Stimulated activated CD4-positive, alpha-beta T cell treated with anti-CD3 and anti-CD28 coated beads, Interleukin-2, amount 100 ng/mL, for 4 hours (primary cell): ENCODE measurements at places on chromosomes 2 and 18.

DNA sequence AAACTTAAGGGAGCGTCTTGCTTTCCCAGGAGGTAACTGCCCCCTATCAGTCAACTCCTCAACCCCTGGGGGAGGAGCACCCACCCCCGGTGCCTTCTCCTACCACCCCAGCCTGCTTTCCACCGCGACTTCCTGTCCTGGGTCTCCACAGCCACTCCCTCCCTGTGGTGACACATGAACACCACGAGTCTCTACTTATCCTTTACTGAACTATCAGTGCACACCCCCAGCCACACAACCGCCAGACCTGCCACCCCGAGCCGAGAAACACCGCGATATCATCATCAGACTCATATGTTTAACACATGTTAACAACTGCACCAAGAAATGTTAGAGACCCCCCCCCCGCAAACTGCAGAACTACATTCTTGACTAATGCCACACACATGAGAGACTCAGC, 43.3 kb downstream of the LONRF2 start:
- no peak for DNase-seq

GRCh38 chr2:7278984-7279383, 361.8 kb downstream of the RNF144A start:
- DNase-seq = no peak

GRCh38 chr2:43333101-43333655, 106.8 kb upstream of the ZFP36L2 start:
- DNase-seq = no peak

- no peak for DNase-seq
Observed at GRCh38 chr2:235665661-235666212, 171.9 kb downstream of the AGAP1 start.

- no peak for DNase-seq
Observed at GRCh38 chr2:162256591-162256991, 13.3 kb upstream of the FAP start.

GRCh38 chr2:142750858-142751257, 126.6 kb upstream of the KYNU start:
- no peak for DNase-seq

DNA sequence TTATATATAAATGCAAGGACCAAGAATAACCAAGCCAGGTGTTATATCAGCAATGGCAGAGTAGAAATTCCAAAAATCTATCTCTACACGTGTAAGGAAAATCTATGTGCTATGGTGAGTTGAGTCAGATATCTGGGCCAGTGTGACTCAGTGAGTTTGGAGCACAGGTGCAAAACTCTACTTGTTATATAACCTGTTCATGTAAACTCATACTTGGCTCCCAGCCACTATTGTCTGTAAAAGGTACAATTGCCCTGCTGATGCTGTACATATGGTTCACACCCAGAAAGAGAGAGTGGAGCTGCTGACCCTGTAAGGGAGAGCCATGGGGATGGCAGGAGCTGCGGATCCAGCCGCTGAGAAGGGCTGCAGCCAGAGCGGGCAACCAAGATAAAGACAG, 112.0 kb downstream of the TRABD2A start:
- no peak for DNase-seq

GRCh38 chr2:236176417-236176816, 8.2 kb upstream of the GBX2 start:
- DNase-seq = no peak

- no peak for DNase-seq
Observed at GRCh38 chr2:43276266-43276941, 50.0 kb upstream of the ZFP36L2 start.

DNA sequence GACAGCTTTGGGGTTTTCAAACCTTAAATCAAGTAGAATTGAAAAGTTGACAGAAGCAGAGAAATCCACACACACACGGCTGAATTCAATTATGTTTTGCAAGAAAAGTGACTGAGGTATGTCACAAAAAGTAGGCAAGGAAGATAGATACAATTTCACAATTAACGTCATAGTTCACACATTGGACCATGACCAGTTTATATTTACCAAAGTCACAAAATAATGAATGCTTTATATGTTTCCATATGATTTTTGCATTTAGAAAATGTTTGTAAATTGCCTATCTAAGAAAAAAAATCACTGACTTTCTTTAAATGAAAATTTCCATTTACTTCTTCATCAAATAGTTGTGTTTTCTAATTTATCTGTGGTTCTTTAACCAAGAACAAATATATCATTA, 29.4 kb upstream of the ZNF516 start:
- no peak for DNase-seq

- no peak for DNase-seq
Observed at GRCh38 chr2:198517976-198518375, 713.6 kb downstream of the PLCL1 start.

GRCh38 chr2:151508519-151508918, 98.8 kb downstream of the RIF1 start:
- DNase-seq = no peak

GRCh38 chr2:42789751-42790150, 2.6 kb downstream of the HAAO start:
- DNase-seq = no peak

DNA sequence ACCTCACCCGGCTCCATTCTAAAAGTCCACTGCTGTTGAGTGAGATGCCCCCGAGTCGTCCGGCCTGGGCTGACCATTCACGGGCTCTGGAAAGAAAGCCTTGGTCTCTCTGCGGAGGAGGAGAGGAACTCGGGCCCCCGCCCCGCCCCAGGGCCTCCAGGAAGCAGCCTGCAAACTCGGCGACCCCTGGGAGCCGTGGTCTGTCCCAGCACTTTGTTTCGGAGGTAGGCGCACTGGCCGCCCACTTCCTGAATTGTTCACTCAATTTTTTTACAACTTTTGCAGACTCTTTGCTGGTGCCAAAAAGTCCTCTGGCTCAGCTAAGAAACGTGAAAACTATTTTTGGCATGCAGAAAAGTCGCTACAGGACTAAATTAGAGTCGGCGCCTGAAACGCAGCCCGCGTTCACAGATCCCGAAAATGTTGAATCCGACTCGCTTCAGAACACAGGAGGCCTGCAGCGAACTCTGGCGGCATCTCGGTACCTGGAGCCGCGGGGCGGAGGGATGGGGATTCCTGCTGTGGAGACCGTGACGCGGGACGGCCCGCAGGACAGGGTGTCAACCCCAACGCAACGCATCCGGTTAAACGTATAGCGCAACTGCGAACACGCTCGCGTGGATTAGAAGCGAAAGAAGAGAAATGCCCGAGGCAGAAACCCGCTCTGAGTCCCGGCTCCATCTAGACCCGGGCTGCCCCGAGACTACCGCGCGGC, 1.5 kb downstream of the PXDN start:
- DNase-seq = no peak

DNA sequence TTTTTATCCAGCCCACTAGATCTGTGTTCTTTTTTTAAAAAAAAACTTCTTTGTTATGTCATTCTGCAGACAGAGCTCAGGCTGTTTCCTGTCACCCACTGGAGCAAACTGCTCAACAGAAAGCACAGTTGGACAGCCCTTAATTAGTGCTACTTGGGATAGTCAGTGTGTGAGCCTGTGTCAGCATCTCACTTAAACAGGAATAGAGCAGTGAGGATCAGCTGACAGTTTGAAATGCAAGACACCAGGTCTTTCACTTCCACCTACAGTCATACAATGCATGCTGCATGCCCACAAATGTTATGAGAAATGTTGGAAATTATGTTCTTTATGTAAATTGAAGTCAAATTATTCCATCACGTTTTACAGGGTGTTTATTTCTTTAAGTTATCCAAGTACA, 174.9 kb downstream of the NR4A2 start:
- no peak for DNase-seq

DNA sequence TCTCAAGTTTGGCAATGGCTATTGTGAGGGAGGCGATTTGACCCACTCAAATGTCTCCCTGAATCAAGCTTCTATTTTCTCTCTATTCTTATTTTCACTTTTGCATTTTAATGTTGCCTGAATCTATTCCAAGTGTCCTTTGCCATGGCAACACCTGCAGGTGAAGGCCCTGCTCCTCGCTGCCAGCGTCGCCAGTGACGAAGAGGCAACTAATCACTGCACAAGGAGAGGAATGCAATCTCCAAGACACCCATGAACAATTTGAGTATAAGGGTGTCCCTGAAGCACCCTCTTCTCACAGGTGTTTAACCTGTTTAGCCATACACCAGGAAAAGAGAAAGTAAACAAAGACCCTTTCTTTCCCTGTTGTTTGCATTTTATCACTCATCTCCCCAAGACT, 165.6 kb upstream of the VRK2 start:
- DNase-seq = no peak

- no peak for DNase-seq
Observed at GRCh38 chr2:20365249-20365817, 14.7 kb upstream of the PUM2 start.

DNA sequence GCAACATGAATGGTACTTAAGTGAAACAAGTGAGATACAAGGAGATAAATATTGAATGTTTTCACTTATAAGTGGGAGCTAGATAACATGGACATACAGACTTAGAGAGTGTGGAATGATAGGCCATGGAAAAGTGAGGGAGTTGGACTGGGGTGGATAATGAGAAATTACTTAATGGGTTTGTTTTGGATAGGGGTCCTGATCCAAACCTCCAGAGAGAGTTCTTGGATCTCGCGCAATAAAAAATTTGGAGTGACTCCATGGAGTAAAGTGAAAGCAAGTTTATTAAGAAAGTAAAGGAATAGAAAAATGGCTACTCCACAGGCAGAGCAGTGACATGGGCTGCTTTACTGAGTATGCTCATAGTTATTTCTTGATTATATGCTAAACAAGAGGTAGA, 508.9 kb downstream of the CNTNAP5 start:
- no peak for DNase-seq

DNA sequence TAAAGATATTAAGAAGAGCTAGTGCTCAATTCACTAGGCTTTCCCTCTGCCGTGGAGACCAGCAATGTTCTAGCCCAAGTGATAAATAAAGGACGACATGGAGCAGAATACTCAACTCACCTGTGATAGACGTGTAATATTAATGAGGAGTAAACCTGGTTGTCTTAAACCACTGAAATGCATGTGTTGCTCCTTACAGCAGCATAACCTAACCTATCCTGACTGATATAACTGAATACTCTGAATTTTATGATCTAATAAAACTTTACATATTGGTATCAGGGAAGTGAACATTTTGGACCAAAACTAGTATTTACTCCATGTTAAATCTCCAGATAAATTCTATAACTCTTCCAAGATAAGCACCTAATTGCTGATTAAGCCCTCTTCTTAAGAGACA, 531.0 kb downstream of the METTL4 start:
- no peak for DNase-seq

DNA sequence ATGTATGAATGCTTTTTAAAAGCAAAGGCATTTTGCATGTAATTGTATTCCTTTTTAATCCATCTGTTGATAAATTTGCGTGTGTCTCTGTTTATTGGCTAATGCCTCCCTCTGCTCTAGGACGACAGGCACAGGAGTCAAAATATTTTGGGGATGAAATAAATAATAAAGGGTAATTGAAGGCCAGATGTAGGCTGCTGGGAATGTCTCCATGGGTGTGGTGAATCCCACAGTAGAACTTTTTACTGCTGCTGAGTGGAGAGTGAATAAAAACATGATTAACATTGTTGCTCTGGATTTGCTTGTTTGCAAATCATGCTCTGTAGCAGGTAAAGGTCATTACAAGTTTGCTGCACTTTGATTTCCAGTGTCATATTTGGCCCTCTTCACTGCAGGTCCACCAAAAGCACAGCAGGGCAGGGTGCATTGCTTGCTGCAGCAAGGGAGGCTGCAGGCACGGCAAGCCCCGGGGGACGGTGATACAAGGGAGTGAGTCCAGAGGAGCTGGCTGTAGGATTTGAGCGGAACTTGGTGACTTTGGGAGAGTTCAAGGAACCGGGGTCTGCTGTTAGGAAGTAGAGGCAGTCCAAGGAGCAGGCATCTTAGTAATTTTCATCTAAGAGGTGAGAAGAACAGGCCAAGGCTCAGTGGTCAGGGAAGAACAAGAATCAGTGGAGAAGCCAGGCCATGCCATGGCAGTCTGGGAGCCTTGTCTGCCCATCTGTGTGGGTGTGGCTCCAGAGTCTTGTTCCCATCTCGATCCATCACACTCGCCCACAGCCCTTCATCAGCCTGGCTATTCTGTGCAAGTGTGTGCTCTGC, 201.5 kb upstream of the RAB6C start:
- no peak for DNase-seq

DNA sequence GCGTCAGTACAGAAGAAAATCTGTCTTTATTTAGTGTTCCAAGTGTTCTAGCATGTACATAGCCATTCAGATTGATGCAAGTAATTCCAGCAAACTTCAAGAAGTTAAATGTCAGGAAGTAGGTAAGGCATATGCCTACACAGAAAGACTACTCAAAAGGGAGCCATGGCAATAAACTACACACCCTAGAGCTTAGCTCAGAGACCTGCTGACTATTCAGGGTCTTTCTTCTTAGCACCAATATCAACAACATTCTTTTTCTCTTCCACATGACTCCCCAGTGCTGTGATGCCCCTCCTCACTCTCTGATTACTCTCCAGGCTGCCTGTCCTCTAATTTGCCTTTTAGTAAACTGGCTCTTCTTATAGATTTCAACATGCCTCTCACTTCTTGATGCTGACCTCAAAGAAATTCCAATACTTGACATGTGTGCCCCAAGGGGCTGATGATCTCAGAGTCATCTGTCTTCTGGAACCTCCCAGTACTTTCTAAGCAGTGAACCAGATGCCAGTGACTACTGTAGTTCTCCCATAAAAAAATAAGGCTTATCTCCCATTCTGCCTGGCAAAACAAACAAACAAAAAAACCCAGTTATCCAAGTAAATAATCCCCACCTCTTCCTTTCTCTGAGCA, 909.2 kb upstream of the FANCL start:
- no peak for DNase-seq

GRCh38 chr2:208042041-208042440, 16.7 kb upstream of the PLEKHM3 start:
- no peak for DNase-seq

DNA sequence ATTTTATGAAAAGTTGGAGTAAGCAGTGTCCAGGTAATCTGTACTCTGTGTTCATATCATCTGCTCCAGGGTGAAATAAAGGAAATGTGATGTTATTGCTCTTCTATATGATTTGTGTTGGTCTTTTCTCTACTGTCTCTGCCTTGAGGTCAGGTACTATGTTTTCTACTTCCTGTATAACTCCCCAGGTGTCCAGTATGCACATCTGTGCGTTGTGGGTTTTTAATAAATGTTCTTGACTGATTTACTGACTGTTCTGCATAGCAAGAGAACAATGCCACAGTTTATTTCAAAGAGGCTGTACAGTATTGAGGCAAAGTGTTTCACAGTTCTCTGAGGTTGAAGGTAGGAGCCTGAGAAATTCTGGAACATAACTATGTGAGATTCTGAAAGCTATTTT, 89.7 kb downstream of the BABAM2 start:
- DNase-seq = no peak

GRCh38 chr2:129347486-129348217, 631.8 kb upstream of the RAB6C start:
- DNase-seq = no peak

DNA sequence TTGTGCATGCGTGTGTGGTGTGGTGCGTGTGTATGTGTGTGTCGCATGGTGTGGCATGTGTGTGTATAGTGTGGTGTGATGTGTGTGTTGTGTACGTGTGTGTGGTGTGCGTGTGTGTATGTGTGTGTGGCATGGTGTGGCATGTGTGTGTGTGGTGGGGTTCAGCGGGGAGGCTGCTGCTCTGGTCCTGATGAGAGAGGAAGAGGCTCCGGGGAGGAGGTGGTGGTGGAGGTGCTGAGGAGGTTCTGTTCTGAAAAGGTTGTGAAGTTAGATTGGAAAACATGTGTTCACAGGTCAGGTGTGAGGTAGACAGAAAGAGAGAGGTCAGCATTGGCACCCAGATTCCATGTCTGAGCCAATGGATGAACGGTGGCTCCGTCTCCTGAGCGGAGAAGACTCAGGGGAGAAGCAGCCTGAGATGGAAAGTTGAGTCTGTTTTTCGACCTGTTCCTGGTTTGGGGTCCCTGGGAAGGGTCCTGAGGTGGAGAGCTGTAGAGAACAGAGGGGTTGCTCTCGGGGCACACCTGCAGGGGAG, 67.2 kb upstream of the HDAC4 start:
- DNase-seq = no peak
